ENCODE measurements at places on chromosomes 5 and 9.

DNA sequence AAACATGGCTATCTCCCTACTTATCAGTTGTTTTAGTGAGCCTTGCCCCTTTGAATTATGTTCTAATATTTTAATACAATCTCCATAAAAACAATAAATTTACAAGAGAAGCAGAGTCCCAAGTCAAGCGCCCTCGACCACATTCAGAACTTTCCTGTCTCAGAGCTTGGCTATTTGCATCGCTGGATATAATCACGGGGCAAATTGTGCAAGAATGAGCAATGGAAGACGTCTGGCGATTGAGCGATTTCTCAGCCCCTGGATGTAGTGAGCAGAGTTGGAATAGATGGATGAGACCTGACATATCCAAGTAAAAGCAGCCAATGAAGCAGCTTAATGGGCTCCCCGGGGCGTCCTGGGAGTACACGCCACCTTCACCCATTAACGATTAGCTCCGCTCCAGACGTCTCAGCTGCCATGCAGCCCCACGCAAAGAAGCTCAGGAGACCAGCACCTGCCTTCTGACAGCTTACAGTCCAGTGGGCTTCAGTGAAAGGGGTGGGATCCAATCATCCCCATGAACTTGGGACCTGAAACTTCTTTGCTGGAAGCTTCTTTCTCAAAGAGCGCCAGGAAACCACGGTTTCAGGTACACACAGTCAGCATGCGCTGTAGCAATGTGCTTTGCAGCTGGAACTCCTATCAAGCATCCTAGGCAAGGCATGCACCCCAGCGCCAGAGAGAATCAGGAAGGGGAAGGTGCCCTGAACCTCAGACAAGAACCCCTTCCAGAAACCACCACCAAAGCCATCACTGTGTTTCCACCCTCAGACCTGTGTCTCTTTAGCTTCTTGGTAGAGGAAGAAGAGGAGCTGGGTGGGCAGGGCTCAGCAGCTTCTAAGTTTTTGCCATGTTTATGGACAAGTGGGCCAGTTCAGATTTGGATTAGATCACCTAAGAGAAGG, 92.0 kb upstream of the IRX4 start:
- DNase-seq, result no peak

- DNase-seq, result no peak
Measured at GRCh38 chr5:75965292-75965691, 117.9 kb upstream of the SV2C start.

GRCh38 chr9:93170571-93170970, 13.4 kb upstream of the WNK2 start:
- DNase-seq, result no peak

- no peak for DNase-seq
Measured at GRCh38 chr5:136018814-136019783, 9.7 kb upstream of the TGFBI start.

- DNase-seq, result no peak
Measured at GRCh38 chr9:126490871-126491567, 122.7 kb upstream of the LMX1B start.

GRCh38 chr5:102792705-102793104, 37.6 kb downstream of the PAM start:
- no peak for DNase-seq

DNA sequence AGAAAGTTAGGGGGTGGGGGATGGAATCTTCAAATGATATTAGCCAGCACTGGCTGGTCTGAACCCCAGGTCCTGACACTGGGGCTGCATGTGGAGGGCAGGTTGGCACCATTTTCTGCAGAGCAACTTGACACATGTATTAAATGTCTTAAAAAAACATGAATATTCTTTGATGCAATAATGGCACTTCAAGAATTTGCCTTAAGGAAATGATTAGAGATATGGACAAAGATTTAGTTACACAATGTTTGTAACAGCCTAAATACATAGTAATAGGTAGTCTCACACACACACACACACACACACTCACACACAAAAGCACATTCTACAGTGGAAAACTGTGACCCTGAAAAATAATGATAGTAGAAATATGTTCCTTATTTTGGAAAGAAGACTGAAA, 3.6 kb downstream of the SVEP1 start:
- no peak for DNase-seq

DNA sequence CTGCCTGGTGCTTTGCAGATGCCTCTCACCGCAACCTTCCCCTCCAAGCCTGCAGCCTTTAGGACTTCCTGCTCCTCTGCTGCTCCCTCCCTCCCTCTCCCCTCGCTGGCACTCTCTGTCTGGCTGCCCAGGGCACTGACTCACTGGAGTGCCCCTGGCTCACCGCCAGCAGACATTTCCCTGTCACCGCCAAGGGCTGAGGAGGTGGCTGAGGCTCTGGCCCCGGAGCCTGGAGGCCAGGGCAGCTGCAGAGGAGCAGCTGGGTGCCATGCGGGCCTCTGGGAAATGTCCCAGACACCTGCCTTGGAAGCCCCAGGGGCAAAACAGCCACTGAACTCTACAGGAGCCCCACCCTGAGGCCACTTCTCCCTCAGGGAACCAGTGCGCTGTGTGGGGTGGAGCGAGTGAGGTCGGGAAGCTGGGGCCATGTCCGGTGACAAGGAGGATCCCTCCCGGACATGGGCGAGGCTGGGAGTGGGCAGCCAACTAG, 53.4 kb downstream of the TENT4A start:
- DNase-seq, result peak; percentile 8

GRCh38 chr9:893843-894420, 52.4 kb downstream of the DMRT1 start:
- peak; percentile 9 for DNase-seq

- DNase-seq, result no peak
Measured at GRCh38 chr5:126354858-126355731, 68.1 kb upstream of the GRAMD2B start.

GRCh38 chr9:38326122-38326521, 66.4 kb upstream of the ALDH1B1 start:
- DNase-seq, result no peak

GRCh38 chr5:163988566-163988965, 483.1 kb downstream of the MAT2B start:
- no peak for DNase-seq

DNA sequence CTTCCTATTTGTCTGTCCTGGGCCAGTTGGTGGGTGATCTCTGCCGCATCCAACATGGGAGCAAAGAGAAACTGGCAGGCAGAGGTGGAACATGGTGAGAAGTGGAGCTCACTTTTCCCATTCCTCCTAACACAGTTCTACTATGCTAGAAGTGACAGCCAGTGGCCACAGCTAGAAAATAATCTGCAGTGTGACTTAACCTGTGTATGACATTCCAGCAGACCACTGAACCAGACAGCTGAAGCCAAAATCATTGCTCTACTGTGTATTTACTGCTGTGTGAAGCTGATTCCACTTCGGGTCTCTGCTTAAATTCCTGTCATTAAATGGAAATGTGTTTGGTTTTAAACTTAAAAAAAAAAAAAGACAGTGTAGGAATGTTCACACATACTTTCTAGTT, 523.0 kb downstream of the MTRR start:
- no peak for DNase-seq

GRCh38 chr9:76557674-76558225, 98.8 kb downstream of the GCNT1 start:
- DNase-seq, result no peak

GRCh38 chr5:33795496-33795895, 96.3 kb downstream of the ADAMTS12 start:
- DNase-seq, result no peak

All from stimulated activated CD4-positive, alpha-beta T cell treated with anti-CD3 and anti-CD28 coated beads, Interleukin-1b, Interleukin-23, amount 100 ng/mL, for 4 hours (primary cell).